ENCODE measurements at places on chromosomes 7 and 10. TPM values are rescaled to one million over a fixed set of nuclear protein-coding genes. Genes with fewer than 3 reads are reported as not detected.

GRCh38 chr7:16978358-16979244 is 96.8 kb upstream of the AGR3 start:
- no peak for DNase-seq

DNA sequence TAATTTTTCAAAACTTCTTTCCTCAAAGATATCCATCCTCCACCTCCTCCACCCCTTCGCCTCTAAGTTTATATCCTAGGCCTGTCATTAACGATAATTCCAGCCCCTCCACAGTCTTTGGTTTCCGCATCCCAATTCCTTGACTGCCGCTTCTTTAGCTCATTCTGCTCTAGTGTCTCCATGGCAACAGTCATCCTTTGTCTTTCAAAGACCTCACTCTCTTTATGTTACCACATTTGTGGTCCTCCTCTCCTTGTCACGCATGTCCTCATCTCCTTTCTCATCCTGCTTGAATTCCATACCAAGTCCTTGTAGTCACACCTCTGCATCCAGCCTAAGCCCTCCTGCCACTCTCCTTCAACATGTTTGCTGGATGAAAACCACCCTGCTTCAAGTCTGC is 511.2 kb upstream of the KLF6 start:
- no peak for DNase-seq

DNA sequence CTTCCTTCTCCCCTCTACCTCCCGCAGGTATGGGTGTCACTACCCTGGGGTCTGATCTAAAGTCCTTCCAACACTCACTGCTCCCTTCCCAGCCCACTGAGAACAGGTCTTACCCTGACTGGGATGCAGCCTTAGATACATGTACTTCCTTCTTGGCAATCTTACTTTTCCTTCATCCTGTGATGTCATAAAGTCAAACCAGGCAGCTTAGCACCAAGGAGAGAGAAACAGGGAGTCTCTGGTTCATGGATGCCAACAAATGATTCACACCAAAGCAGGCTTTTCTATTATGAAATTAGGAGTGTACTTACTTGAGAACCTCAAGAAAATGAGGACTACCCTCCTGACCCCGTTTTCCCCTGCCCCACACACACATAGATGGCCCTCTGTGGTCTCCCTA is 111.0 kb upstream of the KMT2E start:
- DNase-seq = no peak

GRCh38 chr10:11011984-11012383 is 5.7 kb upstream of the CELF2 start:
- DNase-seq = no peak

DNA sequence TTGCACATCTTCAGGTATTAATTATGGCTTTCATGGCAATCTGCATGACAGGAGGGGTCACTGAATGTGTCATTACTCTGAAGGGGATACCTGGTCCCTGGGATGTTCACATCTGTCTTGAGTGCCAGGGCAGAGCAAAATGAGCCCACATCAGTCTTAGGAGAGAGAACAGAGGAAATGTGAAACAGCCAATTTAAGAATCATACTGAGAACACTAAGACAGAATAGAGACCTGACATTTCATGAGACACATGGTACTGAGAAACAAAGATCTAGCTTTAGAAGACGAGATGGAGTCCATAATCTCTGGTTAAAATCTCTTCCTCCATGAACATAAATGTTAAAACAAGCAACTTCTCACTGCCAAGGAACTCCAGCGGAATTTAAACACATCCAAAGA is 34.1 kb upstream of the FZD1 start:
- DNase-seq = no peak

- DNase-seq = no peak
Observed at GRCh38 chr7:146736446-146737190, 620.0 kb downstream of the CNTNAP2 start.

- no peak for DNase-seq
Observed at GRCh38 chr10:86665868-86666267, 2.4 kb upstream of the LDB3 start.

DNA sequence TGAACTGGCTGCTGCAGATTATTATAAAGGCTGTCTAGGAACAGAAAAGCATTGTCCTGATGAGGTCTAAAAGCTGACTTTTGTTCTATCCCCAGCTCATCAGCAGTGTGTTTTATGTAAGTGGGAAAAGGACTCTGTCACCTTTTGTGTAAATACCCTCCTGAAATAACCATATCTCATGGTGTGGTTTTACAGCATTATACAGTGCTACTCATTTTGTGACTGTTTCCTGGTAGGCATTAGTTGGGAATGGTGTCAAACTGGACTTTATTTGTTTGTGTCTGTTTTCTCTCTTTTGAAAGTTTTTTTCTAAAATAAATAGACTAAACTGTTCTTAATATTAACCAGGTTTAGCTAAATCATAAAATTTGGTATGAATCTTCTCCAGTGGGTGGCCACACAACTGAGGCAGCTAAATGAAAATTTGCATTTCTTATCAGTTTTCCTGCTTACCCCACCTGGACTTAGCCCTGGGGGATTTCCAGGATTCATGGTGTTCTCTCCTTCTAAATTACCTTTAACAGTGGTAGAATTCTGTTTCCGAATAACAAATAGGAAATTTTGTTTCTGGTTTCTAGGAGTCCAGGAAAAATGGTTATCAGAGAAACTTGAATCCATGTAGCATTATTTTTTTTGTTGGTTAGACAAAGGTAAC is 140.9 kb downstream of the LHFPL3 start:
- DNase-seq = no peak

- DNase-seq = no peak
Observed at GRCh38 chr7:142030294-142030693, 34.6 kb downstream of the MGAM start.

- no peak for DNase-seq
Observed at GRCh38 chr10:5531558-5532306, 7.0 kb downstream of the CALML3 start.

DNA sequence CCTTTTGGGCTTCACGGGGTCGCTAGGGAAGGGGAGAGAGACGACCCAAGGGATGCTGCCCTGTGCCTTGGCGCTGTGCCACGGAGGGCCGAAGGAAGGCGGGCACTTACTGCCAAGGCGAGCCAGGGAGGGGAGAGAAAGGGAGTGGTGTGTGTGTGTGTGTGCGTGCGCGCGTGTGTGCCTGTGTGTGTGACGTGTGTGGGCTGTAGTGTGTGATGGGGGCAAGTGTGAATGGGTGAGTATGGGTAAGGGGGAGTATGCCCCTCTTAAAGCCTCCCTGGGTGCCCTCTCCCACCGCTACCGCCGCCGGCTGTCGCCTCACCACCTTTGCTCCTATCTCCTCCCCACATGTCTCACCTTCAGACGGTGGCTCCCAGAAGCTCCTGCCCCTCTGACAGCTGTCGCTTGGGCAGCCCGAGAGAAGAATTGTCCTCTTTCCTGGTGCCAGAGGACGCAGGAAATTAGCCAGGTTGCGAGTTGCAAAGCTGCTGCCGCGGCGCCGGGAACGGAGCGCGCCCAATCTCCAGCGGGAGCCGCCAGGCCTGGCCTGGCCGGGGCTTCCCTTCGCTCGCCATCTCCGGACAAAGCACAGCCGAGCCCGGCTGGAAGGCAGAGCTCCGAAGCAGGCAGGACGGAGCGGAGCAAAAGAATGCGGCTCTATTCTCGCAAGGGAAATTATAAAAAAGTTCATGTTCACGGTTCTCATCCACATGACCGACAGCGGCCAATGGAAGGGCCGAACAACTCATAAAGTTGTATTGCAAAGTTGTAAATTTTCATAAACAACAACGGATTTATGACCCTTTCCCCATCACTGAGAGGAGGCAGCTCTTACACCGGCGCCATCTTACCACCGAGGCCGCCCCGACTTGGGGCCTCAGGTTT is at the start of gene HOXA3:
TSS of gene HOXA3 (minus strand) at position 653 of the 885 bp plus-strand sequence. CDS start 41,943 bp downstream, outside the sequence.
- DNase-seq = peak; percentile 45

DNA sequence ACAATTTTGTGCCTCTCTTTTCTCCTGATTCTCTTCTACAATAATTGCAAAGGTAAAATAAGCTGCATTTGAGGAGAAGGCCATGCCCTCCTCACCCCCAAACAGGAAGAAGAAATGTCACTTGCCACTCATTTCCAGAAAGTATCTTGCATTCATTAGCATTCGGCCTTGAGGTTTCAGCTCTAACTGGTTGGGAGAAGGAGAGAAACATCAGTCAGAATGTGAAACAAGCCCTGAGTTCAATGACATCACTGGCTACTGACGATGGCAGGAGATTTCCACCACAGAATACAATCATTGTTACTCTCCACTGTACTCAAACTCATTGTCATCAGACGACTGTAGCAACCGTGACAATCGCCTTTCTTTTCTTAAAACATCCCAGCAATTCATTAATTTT is 72.8 kb downstream of the PRKCQ start:
- DNase-seq = no peak

- DNase-seq = no peak
Observed at GRCh38 chr7:157834501-157835163, 497.8 kb downstream of the DNAJB6 start.

- no peak for DNase-seq
Observed at GRCh38 chr10:23174977-23175512, 17.1 kb upstream of the PTF1A start.

DNA sequence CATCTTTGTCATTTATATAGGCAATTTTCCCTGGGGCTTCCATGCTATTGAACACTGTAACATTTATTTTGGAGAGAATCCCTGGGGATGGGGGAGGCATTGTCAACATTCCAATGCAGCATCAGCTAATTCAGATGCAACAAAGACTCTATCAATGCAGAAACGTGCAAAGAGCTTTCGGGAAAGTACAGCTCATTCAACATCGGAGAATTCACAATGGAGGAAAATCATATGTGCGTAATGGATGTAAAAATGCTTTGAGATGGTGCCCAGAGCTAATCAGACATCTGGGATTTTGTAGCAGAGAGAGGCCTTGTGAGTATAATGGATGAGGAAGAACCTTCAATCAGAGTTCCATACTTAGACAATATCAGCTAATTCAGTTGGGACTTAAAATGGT is 28.3 kb upstream of the FIS1 start:
- DNase-seq = no peak

GRCh38 chr7:55594414-55594813 is 22.1 kb upstream of the VOPP1 start:
- DNase-seq = no peak

DNA sequence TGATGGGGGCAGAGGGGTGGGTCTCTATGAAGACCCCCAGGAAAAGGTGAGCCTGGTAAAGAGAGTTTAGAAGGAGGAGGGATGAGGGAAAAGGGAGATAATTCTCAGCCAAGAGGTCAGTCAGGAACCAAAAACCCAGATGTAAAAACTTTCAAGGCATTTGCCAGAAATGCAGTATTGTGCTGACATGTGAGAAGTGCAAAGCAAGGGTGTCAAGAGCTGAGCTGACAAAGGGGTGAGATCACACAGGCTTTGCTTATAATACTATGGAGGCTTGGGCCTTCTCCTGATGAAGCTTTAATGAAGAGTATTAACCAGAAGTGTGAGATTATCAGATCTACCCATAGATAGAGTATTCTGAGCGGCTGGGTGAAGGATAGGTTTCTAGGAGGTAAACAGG is 22.3 kb upstream of the IFRD1 start:
- DNase-seq = no peak

DNA sequence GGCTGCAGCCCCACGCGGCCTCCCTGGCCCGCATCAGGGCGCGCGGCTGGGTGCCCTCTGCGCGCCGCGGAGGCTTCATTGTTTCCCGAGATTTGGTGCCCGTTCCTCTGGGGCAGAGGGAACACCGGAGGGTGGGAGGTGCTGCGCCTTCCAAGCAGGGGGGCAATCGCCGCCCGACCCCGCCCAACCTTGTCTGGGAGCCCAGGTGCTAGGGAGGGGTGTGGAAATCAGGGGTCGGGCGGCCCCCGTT is 1.0 kb upstream of the NRP1 start:
- no peak for DNase-seq

- no peak for DNase-seq
Observed at GRCh38 chr7:108016841-108017775, 14.1 kb upstream of the LAMB1 start.

GRCh38 chr7:37450035-37450434 is 1.4 kb upstream of the ELMO1 start:
- no peak for DNase-seq

DNA sequence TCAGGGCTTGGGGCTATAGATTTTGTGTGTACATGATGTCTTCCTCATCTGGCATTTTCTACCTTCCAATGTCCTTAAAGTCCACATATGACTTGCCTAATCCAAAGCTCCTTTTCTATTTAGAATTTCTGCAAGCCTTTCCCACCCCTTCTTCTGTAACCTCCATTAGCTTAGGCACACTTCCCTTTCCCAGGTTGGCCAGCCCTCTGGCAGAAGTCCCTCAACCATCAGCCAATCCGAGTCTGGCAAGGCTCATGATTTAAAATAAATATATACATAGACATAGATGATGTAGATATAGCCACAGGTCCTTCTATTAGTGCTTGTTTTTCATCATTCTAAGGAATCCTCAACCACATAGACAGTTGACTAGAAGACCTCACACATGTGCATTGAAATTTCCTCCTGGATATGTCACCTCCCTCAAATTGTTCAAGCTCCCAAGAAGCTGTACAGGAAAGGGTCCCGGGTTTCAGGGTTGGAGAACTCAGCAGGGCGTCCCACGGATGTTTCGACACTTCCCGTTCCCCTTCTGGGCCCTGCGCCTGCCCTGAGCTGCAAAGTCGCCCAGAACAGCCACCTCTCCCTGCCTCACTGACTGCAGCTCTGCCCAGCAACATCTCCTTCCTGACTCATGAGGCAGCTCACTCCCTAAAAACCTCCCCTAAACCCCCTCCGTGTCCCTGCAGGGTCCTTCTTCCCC is 20.4 kb upstream of the PIK3AP1 start:
- no peak for DNase-seq

Gene PTER
- 4.2 TPM for total RNA-seq

Gene AKR1C1
- 18.9 TPM for total RNA-seq

Gene ODAD2
- total RNA-seq = 4.1 TPM

Gene MBL2
- total RNA-seq = not detected

Gene OR2A42
- 0.25 TPM for total RNA-seq

Gene MYH16
- total RNA-seq = not detected

Gene SYNPO2L
- 0.12 TPM for total RNA-seq

Gene ACBD7
- 0.71 TPM for total RNA-seq

Gene EPO
- total RNA-seq = not detected

Gene MTPN
- total RNA-seq = 77.4 TPM

Gene CLRN3
- not detected for total RNA-seq

All from ovary (tissue), 10 donors.